Germinal center (tissue), 1 donor: ENCODE measurements at places on chromosomes 12 and 14.

DNA sequence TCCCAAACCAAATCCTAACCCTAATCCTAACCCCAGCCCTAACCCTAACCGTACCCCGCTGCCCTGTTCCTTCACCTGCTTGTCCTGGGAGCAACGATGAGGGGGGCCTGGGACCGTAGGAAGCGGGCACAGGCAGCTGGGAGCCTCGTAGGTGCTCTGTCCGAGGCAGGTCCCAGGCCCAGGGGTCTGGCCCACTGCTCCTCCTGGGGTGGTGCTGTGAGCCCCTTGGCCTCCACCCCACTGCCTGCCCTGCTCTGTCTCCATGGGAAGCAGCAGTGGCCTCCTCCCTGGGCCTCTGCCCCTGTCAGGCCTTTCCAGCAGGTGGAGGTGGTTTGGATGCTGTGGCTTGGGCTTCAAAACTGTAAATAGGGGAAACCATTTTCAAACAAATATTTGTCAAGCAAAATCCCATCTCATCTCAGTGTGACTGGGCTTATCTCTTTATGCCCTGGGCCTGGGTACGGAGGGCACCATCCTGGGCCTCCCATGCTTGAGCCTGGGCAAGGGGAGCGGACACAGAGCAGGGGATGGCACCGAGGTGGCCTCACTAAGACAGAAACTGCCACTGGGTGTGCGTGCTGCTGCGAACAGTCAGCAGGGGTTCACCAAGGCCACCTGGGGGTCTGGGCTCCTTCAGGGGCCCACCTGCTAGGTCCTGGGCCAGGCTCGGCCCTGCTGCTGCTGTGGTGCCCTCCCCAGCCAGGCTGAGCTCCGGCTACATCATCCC is 3.7 kb upstream of the BEGAIN start:
- DNase-seq: no peak

- no peak for DNase-seq
These were observed 155.6 kb downstream of the ETV6 start for GRCh38 chr12:11805043-11805442.

DNA sequence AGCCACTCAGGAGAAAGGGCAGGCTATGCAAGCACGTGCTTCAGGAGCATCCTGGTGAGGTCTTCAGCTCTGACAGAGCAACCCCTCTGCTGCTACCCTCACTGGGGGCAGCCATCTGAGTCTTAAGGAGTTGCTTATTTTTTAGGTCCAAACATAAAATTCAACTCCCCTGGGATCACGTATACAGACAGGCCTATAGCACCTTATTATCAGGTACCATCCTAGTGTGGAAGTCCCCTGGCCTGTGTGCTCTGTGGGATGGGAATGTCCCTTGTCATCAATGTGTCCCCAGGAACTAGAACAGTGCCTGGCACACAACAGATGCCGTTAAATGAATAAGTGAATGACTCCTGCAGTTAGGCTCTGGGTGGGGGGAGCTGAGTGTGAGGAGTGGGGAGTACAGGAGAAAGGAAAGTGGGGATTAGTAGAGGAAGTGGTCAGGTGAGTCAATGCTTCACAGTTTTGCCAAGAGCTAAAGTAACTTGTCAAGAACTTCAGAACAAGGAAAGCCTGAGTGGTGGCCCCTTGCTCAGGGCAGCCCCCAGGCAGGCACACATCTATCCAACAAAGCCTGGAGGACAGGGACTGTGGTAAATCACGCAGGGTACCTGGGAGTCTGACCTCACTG is 33.5 kb downstream of the DAD1 start:
- DNase-seq: no peak

- DNase-seq: no peak
These were observed 79.2 kb downstream of the CCDC88C start for GRCh38 chr14:91338379-91338778.

GRCh38 chr14:51612449-51612848 is 39.3 kb upstream of the FRMD6 start:
- no peak for DNase-seq

DNA sequence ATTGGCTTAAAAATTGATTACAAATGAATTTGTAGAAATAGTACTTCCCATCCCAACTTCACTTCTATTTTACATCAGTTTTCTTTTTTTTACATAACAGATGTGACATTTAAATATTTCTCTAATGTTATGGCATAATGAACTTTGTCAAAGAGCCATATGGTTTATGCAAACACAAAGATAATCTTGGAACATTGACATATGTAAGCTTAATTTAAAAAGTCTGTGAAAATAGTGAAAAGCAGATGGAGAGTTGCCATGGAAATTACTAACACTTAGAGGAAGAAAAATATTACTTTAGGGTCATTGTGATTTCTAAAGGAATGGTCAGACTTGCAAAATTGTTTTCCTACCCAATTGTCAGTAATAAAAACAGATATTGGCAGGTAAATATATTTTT is 232.4 kb downstream of the AEBP2 start:
- no peak for DNase-seq

- no peak for DNase-seq
These were observed 28.7 kb upstream of the ITPR2 start for GRCh38 chr12:26861690-26862089.

DNA sequence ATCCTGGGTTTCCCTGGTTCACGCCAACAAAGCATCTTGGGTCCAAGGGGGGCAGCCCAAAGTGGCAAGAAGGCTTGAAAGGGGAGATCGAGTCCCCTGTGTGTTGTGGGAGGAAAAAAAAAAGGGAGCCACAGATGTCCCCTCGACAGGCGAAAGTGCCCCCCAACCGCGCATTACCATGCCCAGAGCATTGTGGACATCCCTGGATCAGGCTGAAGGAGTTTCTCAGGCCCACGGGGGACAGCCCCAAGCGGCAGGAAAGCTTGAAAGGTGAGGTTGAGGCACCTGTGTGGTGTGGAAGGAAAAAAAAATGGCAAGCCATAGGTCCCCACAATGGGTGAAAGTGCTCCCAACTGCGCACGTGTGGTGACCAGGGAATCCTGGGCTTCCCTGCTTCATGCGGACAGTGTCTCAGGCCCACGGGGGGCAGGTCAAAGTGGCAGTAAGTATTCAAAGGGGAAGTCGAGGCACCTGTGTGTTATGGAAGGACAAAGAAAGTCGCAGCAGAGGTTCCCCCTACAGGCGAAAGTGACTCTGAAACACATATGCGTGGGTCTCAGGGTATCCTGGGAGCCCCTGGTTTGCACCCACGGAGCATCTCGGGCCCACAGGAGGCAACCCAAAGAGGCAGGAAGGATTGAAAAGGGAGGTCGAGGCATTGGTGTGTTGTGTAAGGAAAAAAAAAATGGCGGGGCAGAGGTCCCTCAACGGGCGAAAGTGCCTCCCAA is 580.1 kb downstream of the ALG10 start:
- no peak for DNase-seq

GRCh38 chr12:95986635-95987570 is 9.2 kb downstream of the HAL start:
- DNase-seq: no peak

DNA sequence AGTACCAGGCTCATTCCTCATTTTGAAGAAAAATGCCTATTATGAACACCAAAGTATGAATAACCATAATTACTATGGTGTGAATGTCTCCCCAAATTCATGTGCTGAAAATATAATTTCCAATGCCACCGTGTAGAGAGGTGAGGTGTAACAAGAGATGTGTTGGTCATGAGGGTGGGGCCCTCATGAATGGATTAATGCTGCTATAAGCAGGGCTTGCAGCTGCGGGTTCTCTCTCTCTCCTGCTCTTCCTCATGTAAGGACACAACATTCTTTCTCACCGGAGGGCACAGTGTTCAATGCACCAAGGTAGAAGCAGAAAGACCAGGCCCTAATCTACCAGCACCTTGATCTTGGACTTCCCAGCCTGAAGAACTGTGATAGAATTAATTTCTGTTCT is 70.0 kb downstream of the TMTC1 start:
- DNase-seq: no peak

DNA sequence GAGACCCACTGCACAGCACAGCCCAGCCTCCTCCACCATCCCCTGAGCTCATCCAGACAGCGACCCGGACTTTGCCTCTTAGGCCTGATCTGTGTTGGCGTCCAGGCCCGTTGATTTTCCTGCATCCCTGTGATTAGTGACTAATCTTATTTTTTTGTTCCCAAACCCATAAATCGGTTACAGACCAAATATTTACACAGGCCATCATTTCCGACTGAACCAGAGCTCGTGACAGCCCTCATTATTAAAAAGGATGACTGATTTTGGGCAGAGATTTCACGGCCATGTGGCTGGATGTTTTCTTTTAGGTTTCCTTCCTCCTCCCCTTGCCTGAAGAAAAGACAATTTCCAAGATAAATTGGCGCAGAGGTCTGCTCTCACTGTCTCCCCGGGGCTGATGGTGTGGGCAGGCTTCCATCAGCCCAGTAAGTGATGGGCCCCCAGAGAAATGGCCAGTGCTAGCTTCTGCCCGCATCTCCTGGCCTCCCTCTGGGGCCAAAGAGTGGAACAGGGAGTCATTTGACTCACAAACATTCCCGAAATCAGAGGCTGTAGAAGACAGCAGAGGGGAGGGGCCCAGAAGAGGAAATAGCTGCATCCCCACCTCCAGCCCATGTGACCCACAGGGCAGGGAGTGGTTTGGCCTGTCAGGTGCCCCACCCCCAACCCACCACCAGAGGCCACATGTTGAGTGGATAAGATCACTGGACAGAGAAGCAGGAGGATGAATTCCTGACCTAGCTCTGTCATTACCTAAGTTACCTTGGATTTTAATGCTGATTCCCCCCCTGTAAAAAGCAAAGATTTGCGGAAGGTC is 283.5 kb downstream of the KSR2 start:
- DNase-seq: no peak

DNA sequence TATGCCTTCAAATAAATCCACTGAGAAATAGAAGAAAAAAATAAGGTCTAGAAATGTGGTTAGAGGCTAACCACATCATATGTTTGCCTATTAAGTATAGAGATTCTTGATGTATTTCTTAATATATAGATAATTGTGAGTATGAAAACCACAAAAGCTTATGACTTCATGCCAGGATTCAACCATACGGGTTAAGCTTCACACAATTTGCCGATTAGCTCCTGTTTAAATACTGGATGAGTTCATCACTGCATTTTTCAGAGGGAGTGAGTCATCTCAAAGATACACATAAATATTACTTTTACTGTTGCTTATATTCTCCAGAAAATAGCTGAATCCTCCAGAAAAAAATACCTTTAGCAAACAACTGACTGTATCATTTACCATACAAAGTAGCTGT is 79.6 kb downstream of the RPL10L start:
- DNase-seq: no peak

DNA sequence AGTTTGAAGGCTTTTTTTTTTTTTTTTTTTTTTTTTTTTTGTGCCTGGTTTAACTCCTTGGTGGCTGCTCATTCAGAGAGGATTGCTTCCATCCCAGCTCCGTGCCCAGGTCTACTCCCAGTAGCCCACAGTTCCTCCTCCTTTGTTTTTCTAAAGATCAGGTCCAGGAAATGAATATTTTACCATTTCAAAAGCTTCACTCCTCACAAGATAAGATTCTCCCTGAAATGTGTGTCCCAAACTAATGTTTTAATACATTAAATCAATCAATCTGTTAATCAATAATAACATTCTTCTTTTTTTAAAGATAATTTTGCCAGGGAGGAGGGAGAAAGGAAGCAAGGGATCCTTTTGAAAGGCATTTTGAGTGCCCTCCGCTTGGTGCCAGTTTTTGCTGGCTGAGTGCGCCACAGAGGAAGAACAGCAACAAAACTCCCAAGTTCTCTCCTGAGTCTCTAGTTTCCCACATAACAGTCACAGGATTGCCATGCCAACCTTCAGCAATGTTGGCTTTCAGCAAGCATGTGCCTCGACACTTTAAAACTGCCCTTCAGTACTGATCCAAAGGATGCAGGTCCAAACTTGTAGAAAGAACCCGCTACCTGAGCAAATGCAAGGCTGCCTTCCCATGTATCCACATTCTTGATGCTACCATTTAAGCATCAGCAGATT is 99.2 kb downstream of the RMST start:
- DNase-seq: no peak
